Gastroesophageal sphincter (tissue), 4 donors: ENCODE measurements at places on chromosomes 6 and 20. TPM values are rescaled to one million over a fixed set of nuclear protein-coding genes. Genes with fewer than 3 reads are reported as not detected.
A peak's percentile ranks its signal among the peaks of the same experiment; 100 is the strongest.

DNA sequence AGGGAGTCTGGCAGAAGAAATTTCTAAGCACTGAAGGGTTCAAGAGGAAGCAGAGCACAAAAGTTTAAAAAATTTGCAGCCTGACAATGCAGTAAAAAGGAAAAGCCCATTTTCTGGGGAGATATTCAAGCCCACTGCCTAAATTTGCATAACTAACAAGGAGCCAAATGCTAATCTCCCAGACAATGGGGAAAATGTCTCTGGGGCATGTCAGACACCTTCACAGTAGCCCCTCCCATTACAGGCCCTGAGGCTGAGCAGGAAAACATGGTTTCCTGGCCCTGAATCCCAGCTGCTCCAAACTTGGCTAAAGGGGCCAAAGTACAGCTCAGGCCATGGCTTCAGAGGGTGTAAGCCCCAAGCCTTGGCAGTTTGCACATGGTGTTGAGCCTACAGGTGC is 908.5 kb upstream of the MANEA start:
- no peak for ATAC-seq

DNA sequence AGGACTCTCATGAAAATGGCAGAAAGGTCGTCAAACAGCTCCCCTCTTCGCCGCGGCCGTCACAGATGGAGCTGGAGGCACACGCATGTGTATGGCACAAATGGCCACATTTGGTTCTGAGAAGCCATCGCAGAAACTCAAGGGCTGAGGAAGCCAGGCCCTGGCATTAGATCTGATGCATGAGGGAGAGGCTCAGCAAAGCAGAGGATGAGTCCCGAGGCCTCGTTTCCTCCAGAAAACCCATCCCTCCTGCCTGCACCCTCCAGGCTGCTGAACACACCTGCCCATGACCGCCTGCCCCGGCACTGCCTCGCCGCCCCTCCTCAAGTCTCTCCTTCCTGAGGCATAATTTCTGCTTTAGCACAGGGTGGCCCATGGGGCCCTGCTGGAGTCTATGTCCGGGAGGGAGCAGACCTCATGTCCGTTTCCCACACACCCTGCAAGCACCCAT is 240.3 kb downstream of the DLL1 start:
- no peak for ATAC-seq

GRCh38 chr20:25279403-25279802 is 31.5 kb downstream of the PYGB start:
- no peak for ATAC-seq

DNA sequence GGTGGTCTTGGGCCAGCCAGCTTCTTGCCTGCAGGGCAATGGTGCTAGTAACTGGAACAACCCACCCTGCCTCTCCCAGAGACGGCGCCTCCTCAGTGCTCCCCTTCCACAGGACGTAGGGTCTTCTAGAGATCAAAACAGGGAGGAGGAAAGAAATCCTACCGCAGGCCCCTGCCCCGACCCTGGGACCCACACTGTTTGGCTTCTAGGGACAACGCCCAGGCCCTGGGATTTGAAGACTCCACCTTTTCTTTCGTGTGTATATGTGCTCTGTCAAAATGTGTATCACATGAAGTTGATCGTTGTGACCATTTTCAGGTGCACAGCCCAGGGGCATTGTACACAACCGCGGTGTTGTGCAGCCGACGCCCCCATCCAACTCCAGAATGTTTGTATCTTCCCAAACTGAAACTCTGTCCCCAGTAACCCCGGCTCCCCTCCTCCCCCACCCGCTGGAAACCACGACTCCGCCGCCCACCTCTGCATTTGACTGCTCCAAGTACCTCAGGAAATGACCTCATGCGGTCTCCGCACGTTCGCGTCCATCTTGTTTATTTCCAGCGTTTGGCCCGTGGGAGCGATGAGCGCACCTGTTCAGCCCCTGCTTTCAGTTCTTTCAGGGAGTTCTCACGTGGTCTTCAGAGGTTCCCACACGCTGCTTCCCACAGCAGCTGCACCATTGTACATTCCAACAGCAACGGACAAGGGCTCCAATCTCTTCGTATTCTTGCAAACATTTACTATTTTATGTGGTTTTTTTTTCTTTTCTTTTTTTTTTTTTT is 3.4 kb upstream of the BHLHE23 start:
- no peak for ATAC-seq

GRCh38 chr6:72689107-72689954 is 67.5 kb downstream of the KCNQ5 start:
- ATAC-seq = no peak

DNA sequence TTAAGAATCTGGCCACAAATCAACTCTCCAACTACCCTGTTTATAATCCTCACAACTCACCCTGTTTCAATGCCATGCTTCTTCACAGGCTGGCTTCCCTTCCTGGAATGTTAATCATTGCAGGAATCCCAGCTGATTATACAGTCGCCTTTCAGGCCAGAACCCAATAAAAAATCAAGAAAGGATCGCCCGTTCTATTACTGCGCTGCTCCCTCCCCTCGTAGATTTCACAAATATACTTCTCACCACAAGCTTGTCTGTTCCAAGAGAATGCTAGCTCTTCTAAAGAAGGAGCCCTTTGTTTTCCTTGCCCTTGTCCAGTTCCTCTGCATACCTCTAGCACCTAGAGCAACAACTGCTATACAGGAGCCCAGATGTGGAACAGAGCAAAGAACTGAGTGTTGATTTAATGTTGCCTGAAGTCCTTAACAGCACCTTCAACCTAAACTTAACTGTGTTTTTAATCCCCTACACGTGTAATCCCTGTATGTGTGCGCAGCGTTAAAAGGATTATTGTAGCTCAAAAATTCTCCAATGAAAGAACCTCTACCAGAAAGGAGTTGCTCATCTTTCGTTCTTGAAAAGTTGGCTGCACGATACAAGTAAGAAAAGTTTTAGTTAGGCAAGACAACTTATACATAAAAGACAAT is 988 bp downstream of the ECHDC1 start:
- no peak for ATAC-seq

- ATAC-seq = no peak
These were observed 111.6 kb downstream of the BFSP1 start for GRCh38 chr20:17419479-17420041.

- ATAC-seq = no peak
These were observed 82.6 kb downstream of the ASXL1 start for GRCh38 chr20:32440758-32441078.

DNA sequence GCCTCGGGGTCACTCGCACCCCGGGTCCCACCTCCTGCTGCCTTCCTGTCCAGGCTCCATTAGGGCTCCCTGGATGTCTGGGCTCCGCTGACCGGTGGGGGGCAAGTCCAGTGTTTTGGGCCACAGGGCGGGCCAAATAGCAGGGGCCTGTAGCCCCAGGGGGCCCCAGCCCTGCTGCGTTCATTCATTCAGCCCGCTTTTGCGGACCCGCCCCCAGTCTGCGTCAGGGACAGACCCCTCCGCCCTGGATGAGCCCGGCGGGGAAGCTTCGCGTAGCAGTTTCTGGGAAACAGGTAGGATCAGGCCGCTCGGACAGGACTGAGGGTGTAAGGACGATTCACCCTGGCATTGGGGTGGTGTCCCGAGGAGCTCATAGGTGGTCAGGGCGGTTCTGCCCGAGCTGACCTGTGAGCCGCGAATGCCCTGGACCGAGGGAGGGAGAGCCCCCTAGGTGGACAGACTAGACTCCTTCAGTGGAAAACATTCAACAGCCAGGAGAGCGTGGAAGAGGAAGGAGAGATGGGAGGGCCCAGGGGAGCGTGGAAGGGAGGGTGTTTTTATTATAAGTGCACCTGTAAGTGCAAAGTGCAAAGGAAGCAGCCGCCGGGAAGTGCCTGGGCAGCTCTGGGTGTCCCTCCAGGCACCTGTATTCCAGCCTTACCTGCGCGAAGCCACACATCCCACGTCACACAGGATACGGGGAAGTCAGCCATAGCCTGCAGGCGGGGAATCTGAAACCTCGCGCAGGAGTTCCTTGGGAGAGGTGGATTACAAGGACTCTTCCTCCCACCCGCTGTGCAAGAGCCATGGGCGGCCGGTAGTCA is 662 bp downstream of the ENTPD6 start:
- ATAC-seq = peak; percentile 10

DNA sequence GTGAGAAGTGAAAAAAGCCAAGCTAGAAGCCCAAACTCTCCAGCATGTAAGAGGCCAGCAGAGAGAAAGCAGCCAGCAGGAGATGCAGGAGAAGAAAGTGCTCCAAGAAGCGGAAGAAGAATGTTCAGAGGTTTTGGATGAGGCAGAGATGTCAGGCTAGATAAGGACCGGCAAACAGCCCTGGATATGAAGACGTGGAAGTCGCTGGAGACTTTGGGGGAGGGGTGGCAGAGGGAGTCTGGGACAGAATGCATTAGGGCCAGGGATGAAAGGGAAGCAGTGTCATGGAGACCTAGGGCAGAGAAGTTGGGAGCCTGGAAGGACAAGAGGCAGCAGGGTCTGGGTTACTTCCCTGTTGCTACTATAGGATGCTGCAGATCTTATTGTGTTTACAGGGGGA is 5.3 kb upstream of the SCUBE3 start:
- no peak for ATAC-seq

- ATAC-seq = no peak
These were observed 195.6 kb downstream of the NFATC2 start for GRCh38 chr20:51346686-51347485.

- ATAC-seq = no peak
These were observed 3.4 kb downstream of the EGFL8 start for GRCh38 chr6:32167761-32168262.

DNA sequence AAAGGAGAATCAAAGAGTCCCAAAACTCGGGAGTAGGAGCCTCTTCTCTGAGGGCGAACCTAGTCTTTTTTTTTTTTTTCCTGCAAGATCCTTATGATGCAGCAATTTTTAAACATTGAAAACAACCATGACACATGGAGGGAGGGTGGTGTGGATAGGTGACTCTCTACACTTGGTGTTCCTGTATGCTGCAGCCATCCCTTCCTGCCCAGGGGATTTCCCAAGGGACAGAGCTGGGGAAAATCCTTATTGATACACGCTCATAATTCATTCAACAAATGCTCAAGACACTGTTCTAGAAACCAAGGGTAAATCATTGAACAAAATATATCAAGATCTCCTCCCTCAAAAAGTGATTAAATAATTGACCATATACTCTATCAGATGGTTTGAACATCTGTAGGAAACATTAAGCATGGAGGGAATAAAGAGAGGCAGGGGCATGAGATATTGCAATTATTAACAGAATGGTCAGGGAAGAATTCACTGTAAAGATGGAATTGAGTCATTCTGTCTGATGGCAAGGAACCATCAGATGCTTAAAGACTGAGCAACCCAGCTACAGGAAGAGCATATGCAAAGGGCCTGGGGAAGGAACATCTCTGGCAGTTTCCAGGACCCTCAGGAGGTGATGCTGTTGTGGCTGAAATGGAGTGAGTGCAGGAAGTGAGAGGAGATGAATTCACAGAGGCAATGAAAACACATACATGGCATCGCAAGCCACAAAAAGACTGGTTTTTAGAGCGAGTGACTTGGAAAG is 13.4 kb upstream of the BTN3A3 start:
- no peak for ATAC-seq

- ATAC-seq = no peak
These were observed 87.5 kb downstream of the ZFP64 start for GRCh38 chr20:52103913-52104545.

FNDC11 gene
- not detected for total RNA-seq

LY86 gene
- total RNA-seq = 2.2 TPM

TSPO2 gene
- not detected for total RNA-seq

BACH2 gene
- total RNA-seq = 4.2 TPM
